Pericardium fibroblast (primary cell): ENCODE measurements at places on chromosomes 2 and 18. TPM values are rescaled to one million over a fixed set of nuclear protein-coding genes. Genes with fewer than 3 reads are reported as not detected.

Gene HOXD12
- not detected in 2 replicates for total RNA-seq

Gene ABCG8
- total RNA-seq, result not detected in 2 replicates

Gene C18orf63
- total RNA-seq, result not detected in 2 replicates

Gene CELF4
- total RNA-seq, result 2.5 TPM in 1 of 2 replicates, not detected in the other

Gene VIL1
- not detected in 2 replicates for total RNA-seq

Gene DSG1
- total RNA-seq, result not detected in 2 replicates

Gene UGT1A5
- not detected in 2 replicates for total RNA-seq

Gene LRRC30
- not detected in 2 replicates for total RNA-seq

Gene CD207
- not detected in 2 replicates for total RNA-seq

Gene ADAM23
- total RNA-seq, result 1.1 and 1.5 TPM in 2 replicates

Gene IL1RL1
- total RNA-seq, result 11.6 and 16.3 TPM in 2 replicates

Gene SPP2
- not detected in 2 replicates for total RNA-seq

Gene PROKR1
- total RNA-seq, result not detected in 2 replicates

Gene ALPG
- total RNA-seq, result not detected in 2 replicates

Gene COLEC11
- total RNA-seq, result 1.4 and 8.9 TPM in 2 replicates

Gene RSAD2
- not detected in 2 replicates for total RNA-seq

Gene WDR75
- 19.3 and 31.1 TPM in 2 replicates for total RNA-seq

Gene RAX
- not detected in 2 replicates for total RNA-seq

Gene ZSWIM2
- not detected in 2 replicates for total RNA-seq

Gene ZNF2
- 6.0 and 7.2 TPM in 2 replicates for total RNA-seq

Gene STARD6
- not detected in 2 replicates for total RNA-seq

Gene CYRIA
- 0.23 and 0.51 TPM in 2 replicates for total RNA-seq

Gene CFC1
- not detected in 2 replicates for total RNA-seq

Gene RAB6C
- total RNA-seq, result not detected in 2 replicates

Gene AKAIN1
- not detected in 2 replicates for total RNA-seq

Gene TLX2
- total RNA-seq, result 0.35 TPM in 1 of 2 replicates, not detected in the other

Gene CRYBA2
- not detected in 2 replicates for total RNA-seq

Gene LTBP1
- total RNA-seq, result 27.4 and 55.7 TPM in 2 replicates

Gene ABCB11
- 1.2 TPM in 1 of 2 replicates, not detected in the other for total RNA-seq

Gene HOXD9
- total RNA-seq, result 0.09 TPM in 1 of 2 replicates, not detected in the other

Gene SP5
- total RNA-seq, result not detected in 2 replicates

Gene EXOC6B
- 12.2 and 15.4 TPM in 2 replicates for total RNA-seq

Gene HOXD11
- not detected in 2 replicates for total RNA-seq

Gene THSD7B
- total RNA-seq, result 0.17 TPM in 1 of 2 replicates, not detected in the other

Gene OSBPL1A
- 51.6 and 57.1 TPM in 2 replicates for total RNA-seq

Gene WIPF1
- 6.1 and 11.7 TPM in 2 replicates for total RNA-seq

Gene FAM237A
- total RNA-seq, result not detected in 2 replicates

Gene TTL
- 19.6 and 28.8 TPM in 2 replicates for total RNA-seq

Gene PPP1R1C
- 1.6 TPM in 1 of 2 replicates, not detected in the other for total RNA-seq

Gene HNRNPLL
- total RNA-seq, result 22.6 and 35.5 TPM in 2 replicates

Gene DSC3
- total RNA-seq, result 2.8 and 58.1 TPM in 2 replicates

Gene NAT8
- not detected in 2 replicates for total RNA-seq

Gene FOXI3
- total RNA-seq, result not detected in 2 replicates

Gene SLC8A1
- total RNA-seq, result 7.9 and 10.2 TPM in 2 replicates

Gene PROM2
- 0.09 and 0.12 TPM in 2 replicates for total RNA-seq

Gene DUSP19
- 1.3 and 1.9 TPM in 2 replicates for total RNA-seq

Gene PSTPIP2
- 1.5 and 4.3 TPM in 2 replicates for total RNA-seq

Gene TMEM37
- total RNA-seq, result 2.0 and 7.6 TPM in 2 replicates

Gene CHN1
- total RNA-seq, result 27.5 and 46.6 TPM in 2 replicates
